ENCODE measurements at places on chromosomes 7 and 10.

GRCh38 chr10:21824409-21824808 is 179.1 kb downstream of the DNAJC1 start:
- DNase-seq: no peak

DNA sequence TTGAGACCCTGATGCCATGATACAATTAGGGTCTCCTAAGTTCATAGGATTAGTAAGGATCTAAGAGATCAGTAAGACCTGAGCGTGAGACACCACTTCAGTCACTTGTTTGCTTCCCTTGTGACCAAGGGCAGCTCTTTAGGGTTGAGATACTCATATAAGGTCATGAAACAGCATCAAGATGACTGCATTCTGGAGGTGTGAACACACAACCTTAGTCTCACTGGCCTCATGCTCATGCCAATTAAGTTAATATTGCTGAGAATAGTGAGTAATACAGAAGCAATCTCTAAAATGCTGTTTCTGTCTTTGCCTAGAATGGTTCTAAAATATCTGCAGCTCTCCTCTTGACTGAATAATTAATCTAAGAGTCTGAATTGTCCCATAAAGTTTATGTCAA is 39.6 kb upstream of the KLHL7 start:
- no peak for DNase-seq

DNA sequence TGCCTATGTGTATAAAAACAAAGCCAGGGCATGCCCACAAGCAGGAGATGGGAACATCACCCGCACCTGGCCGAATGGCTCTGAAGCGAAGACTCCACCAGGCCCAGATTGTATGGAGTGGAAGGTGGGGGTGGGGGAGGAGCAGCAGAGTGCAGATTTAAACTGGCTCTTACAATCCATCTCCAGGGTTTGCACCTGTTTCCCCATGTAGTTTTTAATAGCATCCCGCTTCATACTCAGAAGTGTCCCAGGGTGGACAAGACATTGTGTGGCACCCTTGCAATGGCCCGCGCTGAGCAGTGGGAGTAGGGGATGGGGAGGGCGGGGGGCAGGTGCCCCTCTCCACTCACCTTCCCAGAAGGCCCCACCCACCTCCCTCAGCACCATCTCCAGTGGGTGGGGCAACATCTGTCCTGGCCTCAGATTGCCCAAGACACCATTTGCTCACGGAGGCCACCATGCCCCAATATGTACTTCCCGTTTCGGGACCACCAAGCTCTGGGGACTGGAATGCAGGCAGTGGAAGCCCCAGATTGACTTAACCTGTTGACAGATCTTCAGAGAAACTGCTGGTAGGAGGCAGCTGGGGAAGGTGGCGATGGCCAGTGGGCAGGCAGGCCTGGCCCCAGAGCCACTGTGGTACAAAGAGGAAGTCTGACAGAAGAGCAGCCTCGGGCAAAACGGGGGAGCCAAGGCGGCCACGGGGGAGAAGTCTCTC is 23.0 kb downstream of the VSIR start:
- no peak for DNase-seq

DNA sequence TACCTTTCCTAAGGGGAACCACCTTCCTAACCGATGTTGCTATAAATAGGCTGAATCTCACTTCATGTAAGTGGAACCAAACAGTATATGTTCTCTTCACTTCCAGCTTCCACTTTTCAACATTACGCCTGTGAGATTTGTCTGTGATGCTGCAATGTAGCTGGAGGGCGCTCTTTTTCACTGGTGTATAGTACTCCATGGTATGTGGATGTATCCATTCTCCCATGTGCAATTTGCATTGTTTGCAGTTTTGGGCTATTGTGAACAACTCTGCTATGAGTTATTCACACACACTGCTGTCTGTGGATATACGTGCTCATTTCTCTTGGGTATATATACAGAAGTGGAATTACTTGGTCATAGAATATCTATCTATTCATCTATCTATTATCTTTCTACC is 75.9 kb upstream of the GNA12 start:
- no peak for DNase-seq

DNA sequence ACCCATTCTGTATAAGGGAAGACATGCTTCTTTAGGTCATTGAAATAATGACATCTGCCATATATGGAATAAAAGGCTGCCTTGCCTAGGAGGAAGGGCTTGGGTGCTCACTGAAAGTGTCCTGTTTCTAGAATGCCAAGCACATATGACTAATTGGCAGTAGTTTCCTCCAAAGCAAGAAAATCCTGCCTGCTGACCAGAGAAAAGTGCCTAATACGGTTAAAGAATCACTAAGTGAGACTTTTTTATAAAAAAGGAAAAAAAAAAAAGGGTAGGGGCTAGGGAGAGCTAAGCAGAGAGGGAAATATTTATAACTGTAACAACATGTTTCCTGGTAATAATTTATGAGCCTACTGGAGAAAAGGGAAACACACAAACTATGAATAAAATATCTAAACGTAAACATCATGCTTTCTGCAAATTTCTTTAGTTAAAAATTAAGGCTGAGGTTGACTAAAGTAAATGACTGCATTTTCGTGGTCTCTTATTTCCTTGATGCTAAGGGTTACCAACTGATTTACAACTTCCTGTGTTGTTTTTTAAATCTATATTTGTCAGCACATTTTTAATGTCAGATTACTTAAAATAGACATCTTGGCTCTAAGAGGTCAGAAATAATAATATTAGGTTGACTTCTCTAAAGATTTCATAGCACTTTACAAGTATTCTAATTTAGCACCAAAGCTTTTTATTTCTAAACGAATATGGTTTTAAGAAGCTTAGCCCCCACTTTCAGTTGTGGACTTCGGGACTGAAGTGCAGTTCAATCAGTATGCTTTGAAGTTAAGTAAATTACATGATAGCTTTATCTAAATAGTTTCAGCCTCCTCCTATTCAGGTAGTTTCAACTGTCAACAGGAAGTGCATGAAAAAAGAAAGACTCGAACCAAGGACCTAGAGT is 89.6 kb downstream of the CABCOCO1 start:
- DNase-seq: no peak

- DNase-seq: no peak
Measured at GRCh38 chr10:16030562-16030961, 170.3 kb upstream of the MINDY3 start.

DNA sequence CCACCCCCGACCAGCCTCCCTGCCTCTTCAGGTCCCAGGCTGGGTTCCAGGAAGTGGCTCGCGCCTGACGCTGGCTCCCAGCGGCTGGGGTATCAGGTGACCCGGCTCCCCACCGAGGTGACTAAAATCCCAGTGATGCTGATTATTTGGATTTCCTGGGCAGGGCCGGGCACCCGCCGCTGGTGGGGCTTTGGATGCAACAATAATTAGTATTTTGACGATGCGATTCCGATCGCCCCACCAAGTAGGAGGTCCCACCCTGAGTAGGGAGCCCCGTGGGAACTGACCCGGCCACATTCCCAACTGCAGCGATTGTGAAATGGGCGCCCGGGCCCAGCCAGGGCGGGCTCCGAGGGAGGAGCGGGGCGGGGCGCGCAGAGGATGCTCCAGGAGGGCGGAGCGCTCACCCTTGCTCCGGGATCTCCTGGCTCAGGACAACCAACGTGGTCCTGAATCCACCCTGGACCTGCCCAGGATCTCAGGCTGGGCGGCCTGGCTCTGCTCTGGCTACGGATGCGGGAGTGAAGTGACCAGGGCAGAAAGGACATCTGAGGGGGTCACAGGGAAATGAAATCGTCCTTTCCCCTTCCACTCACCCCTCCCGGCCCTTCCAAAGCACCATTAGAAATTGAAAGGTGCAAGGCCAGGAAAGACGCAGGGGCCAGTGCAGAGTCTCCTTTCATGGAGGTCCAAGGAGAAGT is 32.6 kb downstream of the DUSP5 start:
- no peak for DNase-seq

DNA sequence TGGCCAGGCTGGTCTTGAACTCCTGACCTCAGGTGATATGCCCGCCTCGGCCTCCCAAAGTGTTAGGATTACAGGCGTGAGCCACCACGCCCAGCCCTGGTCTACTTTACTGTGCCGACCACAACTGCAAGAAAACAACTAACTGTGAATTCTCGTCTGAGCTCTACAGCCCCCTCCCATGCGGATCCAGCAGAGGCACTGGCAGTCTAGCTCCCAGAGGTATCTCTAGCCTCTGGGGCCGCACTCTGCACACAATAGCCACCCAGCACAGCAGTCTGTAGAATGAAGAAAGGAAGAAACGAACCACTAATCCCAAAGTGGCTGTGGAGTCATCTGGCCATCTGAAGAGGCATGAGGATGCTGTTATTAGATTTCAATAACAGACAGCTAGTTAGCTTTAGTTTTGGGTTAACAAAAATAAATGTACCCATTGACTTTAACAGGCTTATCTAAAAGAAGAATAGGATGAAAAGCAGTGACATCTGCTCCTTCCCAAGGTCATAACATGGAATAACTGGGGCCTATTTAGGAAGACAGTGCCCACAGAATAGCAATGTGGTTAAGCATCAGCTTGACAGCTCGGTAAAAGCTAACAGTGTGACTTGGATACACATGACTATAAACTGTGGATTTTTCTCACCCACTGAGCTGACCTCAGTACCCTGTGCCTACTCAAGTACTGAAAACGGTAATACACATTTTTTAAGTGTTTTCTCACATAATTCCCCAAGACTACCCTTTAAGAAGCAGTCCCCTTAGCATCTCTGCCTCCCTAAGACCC is 131.9 kb downstream of the TNS3 start:
- no peak for DNase-seq

- DNase-seq: no peak
Measured at GRCh38 chr7:142566271-142566670, 183.0 kb upstream of the PRSS1 start.

GRCh38 chr10:17026686-17027485 is 102.7 kb downstream of the CUBN start:
- no peak for DNase-seq

DNA sequence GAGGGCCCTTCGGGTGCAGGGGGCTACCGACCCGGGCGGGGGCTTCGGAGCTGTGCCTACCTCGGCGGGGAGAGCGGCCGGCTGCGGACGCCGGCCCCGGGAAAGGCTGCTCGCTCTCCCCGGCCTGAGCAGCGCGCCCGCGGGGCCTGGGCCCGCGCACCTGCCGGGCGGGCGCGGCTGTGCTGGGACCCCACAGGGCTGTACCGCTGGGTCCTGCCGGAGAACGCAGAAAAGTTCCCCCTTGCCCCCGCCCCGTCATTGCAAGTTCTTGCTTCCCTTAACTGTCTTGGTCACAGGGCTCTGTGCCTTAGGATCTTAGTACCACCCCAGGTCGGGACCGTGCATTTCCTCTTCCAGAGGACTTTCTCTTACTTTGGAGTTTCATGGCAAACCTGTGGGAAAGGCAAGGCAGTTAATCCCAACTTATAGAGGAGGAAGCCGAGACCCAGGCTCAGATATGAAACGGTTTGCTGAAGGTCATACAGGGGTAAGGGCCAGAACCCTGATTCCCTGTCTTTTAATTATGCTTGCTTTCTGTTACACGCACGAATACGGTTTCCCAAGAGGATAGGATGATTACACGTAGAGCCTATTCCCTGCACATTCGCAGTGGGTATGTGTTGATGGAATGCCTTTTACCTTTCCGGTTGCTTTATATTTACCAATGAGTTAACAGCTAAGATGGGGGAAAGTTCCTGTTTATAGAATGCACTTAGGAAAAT is 652 bp downstream of the PCGF5 start:
- peak; percentile 27 for DNase-seq

GRCh38 chr10:89342206-89342958 is 14.6 kb downstream of the IFIT3 start:
- no peak for DNase-seq

DNA sequence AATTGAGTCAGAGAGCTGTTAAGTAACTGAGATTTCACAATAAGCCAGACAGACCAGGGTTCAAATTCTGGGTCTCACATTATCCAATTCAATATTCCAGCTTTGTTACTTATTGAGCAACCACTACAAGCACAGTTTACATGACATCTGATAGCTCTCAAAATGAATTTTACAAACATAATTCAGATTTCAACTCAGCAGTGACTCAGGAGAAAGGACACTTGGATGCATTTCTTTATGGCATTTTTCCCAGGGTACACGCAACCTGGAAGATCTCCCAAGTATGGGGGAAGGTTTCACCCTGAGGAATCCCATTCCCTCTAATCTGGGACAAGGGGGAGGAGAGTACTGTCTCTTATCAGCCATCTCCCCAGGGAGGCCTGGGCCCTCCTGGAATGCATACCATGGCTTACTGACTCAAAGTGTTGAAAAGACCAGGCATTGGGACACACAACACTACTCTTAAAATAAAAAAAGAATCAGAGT is 102.4 kb downstream of the CFTR start:
- DNase-seq: no peak

DNA sequence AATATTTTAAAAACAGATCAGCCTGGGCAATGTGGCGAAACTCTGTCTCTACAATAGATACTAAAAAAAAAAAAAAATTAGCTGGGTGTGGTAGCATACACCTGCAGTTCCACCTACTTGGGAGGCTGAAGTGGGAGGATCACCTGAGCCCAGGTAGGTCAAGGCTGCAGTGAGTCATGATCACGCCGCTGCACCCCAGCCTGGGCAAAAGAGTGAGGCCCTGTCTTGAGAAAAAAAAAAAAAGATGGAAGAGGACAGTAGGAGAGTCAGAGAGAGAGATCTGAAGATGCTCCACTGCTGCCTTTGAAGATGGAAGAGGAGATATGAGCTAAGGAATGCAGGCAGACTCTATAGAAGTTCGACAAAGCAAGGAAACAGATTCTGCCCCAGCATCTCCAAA is 181.9 kb downstream of the CALN1 start:
- DNase-seq: no peak

DNA sequence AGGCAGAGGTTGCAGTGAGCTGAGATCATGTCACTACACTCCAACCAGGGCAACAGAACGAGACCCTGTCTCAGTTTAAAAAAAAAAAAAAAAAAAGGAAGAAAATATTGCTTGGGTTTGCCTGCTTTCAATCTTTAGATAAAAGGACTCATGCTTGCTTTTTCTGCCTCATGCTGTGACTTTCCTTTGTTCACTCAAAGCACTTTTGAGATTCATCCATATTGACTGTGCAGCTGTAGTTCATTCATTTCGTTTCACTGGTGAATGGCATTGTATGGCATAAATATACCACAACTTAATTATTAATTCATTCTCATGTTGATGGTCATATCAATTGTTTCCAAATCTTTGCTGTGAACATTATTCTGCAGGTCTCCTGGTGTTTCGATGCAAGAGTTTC is 97.6 kb upstream of the NFE2L3 start:
- DNase-seq: no peak

DNA sequence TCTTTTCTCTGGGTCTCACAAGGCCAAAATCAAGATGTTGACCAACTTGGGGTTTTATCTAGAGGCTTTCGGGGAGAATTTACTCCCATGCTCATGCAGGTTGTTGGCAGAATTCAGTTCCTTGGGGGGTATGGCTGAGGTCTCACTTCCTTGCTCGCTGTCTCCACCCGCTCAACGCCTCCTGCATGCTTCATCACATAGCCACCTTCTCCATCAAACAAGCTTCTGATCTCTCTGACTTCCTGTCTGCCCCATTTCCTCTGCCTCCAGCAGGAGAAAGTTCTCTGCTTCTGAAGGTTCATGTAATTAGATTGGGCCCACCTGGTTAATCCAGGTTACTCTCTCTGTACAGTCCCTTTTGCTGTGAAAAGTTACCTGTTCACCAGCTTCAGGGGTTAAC is 179.1 kb upstream of the FZD1 start:
- no peak for DNase-seq
